ENCODE measurements at places on chromosomes 1 and 21.

- no peak for DNase-seq
Measured at GRCh38 chr1:244322791-244323521, 128.8 kb downstream of the ADSS2 start.

DNA sequence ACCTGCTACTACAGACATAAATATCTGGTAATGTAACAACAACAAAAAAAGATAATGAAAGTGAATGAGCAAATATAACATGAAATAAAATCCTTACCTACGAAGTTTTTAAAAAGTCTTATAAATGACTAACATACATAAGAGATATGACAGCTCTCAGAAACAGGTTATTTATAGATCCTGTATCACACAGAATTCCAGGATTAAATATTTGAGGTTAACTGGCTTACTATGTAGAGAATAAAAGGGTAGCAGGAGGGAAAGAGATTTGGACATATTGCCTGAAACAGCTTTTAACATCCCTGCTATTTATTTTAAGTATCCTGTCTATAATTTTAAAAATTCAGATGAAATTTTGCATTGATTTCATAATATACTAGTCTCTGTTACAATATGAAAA, 16.3 kb downstream of the MYSM1 start:
- DNase-seq = no peak

DNA sequence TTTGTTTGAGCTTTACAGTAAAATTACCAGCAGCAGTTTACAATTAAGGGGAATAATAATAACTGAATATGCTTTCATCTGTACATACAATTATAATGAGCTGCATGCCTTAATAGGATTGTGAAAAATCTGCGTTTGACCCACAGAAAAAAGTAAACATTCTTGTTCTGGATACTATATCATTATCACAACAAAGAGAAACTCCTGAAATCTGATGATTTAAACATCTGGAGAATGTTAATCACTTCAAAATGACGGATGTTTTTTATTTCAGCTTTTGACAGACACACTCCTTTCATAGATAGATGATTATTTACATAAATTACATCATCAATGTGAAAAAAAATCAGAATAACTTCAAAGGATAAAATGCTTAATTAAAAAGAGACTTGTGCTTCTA, 58.5 kb downstream of the TYW3 start:
- DNase-seq = no peak

- DNase-seq = no peak
Measured at GRCh38 chr21:40652436-40652835, 194.5 kb downstream of the DSCAM start.

- DNase-seq = no peak
Measured at GRCh38 chr1:189708674-189709073, 769.0 kb downstream of the BRINP3 start.

DNA sequence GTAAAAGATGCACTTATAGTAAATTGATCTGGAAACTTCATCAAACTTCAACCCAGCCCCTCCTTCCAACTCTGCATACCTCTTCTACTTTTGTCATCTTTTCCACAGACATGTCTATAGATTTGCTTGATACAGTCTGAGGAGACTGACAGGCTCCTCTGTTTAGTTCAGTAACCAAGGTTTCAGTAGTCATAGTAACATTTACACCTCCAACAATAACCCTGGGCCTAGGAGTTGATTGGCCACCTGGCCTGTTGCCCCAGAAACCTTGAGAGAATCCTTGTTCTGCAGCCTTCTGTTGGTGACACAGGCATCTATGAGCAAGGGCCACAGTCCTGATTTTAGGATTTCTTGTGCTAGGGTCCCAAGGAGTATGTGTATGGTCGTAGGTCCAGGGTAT, at the start of gene CFAP141:
CFAP141 (minus strand) TSS at position 138 of the 400 bp plus-strand sequence; CDS start at position 112, 26 bp downstream.
- no peak for DNase-seq

GRCh38 chr1:82901118-82901517, 1097.8 kb downstream of the TTLL7 start:
- no peak for DNase-seq

DNA sequence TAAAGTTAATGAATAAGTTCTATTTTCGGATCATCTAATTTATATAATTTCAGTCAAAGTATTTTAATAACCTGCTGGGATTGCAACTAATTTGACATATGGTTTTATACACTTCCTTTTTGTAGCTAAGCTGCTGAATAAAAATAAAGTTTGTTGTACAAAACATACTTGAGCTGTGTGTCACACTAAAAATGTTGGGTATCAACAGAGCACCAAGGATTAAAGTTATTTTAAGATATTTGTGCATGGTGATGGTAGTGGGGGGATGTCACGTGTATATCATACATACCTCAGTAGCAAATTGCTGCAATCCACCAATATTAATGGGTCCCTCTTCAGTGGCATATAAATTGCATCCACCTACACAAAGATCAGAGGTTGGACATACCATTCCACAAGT, 199.6 kb downstream of the DPYD start:
- DNase-seq = no peak

- DNase-seq = no peak
Measured at GRCh38 chr1:234114648-234115307, 210.3 kb downstream of the SLC35F3 start.

GRCh38 chr1:240190881-240191401, 99.3 kb downstream of the FMN2 start:
- no peak for DNase-seq

- DNase-seq = no peak
Measured at GRCh38 chr1:1324084-1324523, 356 bp downstream of the INTS11 start.

DNA sequence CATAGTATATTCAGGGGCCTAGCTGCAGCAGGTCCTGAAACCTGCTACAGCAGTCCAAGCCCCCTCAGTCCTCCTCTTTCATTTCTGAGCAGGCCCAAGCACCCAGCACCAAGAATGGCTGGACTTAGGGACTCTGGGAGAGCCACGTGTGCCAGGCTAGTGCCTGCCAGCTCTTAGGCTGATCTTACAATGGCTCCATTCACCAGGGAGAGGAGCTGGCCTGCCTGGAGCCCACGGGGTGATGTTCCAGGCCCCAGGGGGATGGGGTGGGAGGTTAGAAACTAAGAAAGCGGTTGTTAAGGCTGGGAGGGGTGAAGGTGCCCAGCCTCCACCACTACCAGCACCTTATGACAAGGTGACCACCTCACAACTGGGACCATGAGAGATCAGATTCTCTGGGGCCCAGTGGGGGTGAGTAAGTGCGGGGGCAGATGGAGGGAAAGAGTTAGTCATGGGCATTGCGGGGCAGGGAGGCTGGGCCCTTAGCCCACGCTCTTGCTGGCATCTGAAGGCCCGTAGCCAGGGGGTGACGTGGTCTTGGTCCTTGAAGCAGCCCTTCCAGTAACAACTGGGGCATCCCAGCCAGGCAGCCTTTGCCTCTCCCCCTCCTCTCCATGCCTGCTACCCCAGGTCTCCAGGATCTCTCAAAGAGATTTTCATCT, 30.3 kb upstream of the CLIC4 start:
- DNase-seq = no peak

GRCh38 chr21:42530167-42530518, 16.5 kb downstream of the SLC37A1 start:
- no peak for DNase-seq

GRCh38 chr1:74586253-74586897, 74.0 kb upstream of the LRRC53 start:
- DNase-seq = no peak

- no peak for DNase-seq
Measured at GRCh38 chr1:68180441-68181164, 51.7 kb downstream of the WLS start.

GRCh38 chr1:151540982-151541377, 871 bp downstream of the TUFT1 start:
- DNase-seq = no peak

GRCh38 chr21:32585970-32586369, 647 bp upstream of the TCP10L start:
- DNase-seq = no peak

DNA sequence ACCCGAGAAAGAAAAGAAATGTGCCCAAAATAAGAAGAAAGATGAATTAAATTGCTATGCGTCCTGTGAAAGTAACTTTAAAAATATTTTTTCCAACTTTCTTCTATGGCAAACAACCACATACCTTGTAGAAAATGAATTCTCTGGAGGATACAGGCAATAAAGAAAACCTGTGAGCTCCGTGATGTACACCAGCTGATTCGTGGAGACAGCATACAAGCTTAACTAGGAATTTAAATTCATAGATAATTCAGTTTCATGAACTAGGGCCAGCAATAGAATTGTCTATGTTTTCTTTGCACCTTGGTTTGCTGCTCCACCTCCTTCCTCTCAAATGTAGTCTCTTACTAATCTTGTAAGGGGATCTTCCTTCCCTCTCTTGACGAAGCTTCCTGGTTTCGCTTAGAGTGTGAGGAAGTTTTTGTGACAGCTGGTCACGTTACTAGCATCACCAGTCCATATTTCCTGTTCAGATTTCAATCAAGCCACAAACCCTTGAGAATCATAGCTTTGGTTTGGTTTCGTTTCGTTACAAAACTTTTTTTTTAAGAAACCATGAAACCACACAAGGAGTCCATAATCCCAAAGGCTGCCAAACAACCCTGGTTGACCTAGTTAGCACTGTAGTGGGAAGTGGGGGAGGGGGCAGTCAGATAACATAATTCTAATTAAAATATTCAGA, 35.8 kb downstream of the GREM2 start:
- no peak for DNase-seq

GRCh38 chr1:214282630-214283242, 1.8 kb downstream of the SMYD2 start:
- DNase-seq = no peak

DNA sequence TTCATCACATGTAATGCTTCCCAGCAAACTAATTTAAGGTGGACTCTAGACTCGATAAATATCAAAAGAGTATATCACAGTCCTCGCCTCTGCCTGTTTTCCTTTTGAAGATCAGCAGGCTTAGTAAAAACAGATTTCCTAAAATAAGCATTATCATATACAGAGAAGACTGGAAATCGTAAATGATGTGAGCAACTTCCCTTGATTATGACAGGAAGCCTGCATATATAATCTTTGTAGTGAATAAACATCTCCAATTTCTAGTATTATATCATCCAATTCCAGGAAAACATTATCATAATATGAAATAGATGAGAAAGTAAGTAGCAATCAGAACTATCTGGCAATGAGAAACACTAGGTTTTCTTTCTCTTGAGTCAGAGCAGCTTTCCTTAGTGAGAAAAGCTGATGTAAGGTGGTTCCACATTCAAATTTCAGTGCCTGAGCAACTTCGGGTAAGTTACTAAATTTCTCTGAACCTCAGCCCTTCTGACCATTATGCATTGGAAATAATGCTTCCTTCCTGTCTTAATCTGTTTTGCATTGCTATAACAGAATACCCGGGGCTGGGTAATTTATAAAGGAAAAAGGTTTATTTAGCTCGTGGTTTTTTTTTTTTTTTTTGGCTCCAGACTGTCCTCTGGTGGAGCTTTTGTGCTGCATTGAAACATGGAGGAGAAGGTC, 12.6 kb upstream of the POU2F1 start:
- DNase-seq = no peak

GRCh38 chr1:43056981-43057391, 98.3 kb upstream of the SLC2A1 start:
- no peak for DNase-seq

GRCh38 chr1:169312084-169312954, 55.3 kb downstream of the NME7 start:
- DNase-seq = no peak

DNA sequence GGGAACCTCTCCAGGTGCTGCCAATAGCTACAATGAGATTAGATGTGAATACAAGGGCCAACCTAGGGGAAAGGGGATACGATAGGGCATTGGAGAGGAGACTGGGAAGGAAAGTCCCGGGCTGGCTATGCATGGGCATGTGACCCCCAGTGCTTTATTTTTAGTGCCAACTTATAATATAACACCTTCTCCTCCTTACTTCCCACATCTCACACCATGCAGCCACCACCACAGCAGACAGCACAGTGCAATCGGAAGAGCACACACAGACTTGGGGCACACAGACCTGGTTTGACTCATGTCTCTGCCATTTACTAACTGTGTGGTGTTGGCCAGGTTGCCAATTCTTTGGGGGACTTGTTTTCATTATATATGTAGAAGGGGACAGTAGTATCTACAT, 85.4 kb downstream of the TOMM20 start:
- no peak for DNase-seq

GRCh38 chr1:93488207-93488606, 40.3 kb downstream of the FNBP1L start:
- DNase-seq = no peak

- no peak for DNase-seq
Measured at GRCh38 chr1:198756470-198756869, 117.6 kb downstream of the PTPRC start.

DNA sequence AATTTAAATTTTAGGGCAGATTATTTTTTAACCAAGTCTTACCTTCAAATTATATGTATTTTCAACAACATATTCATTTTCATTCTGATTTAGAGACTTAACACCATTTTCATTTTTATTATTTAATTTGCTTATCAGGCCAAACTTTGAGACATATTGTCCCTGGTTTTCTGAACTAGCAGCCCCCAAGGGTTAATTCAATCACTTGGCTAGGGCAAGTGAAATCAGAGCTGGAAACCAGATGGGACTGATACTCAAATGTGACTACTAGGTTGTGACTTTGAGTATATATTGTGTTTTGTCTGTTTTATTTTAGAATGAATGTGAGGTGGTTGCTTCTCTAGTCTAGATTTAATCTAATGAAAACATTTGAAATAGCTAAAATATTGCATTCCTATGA, 198.9 kb upstream of the PTGFR start:
- DNase-seq = no peak

DNA sequence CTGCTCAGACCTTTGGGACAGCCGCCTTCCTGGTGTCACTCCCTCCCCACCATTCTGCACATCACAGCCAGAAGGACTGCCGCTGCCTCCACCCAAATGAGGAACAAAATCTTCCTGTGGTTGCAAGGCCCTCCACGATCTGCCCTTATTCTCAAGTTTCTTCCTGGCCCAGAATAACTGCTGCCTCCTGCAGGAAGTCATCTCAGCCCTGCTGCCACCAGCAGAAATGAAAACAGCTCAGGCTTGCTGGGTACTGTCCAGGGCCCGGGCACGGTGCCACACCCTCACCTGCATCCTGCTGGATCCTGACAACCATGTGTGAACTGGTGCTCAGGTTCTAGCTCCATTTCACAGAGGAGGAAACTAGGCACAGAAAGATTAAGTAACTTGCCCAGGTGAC, 2.8 kb downstream of the CLDN19 start:
- no peak for DNase-seq

- DNase-seq = no peak
Measured at GRCh38 chr1:171122893-171123292, 32.2 kb downstream of the FMO3 start.

DNA sequence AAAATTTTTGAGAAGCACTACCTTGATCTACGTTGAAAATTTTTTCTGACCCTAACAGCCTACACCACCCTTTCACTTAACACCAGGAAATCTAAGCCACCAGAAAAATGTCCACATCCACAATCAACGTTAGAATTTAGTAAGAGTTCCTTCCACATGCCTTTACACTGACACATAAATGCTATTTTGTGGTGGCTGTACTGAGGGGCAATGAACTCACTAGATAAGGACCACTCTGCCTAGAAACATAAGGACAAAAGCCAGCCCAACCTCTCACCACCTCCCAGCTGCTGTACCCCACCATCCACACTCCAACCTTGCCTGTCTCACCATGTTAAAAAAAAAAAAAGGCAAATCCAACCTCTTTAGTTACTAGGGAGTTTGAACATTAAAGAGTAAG, 29.8 kb downstream of the PARP1 start:
- no peak for DNase-seq

Data from stimulated activated CD4-positive, alpha-beta T cell treated with anti-CD3 and anti-CD28 coated beads, Interleukin-1b, Interleukin-23, amount 100 ng/mL, for 1 hour (primary cell).